ENCODE measurements at places on chromosomes 16 and 17.

GRCh38 chr16:87541147-87541871, 48.5 kb upstream of the ZCCHC14 start:
- no peak for DNase-seq

- DNase-seq, result no peak
These were observed 279.0 kb downstream of the PMP22 start for GRCh38 chr17:14986127-14986526.

- DNase-seq, result no peak
These were observed 60.8 kb downstream of the COPRS start for GRCh38 chr17:31798205-31798724.

GRCh38 chr16:58970775-58971174, 236.7 kb upstream of the GOT2 start:
- no peak for DNase-seq

- no peak for DNase-seq
These were observed 11.6 kb upstream of the NOG start for GRCh38 chr17:56581635-56582627.

DNA sequence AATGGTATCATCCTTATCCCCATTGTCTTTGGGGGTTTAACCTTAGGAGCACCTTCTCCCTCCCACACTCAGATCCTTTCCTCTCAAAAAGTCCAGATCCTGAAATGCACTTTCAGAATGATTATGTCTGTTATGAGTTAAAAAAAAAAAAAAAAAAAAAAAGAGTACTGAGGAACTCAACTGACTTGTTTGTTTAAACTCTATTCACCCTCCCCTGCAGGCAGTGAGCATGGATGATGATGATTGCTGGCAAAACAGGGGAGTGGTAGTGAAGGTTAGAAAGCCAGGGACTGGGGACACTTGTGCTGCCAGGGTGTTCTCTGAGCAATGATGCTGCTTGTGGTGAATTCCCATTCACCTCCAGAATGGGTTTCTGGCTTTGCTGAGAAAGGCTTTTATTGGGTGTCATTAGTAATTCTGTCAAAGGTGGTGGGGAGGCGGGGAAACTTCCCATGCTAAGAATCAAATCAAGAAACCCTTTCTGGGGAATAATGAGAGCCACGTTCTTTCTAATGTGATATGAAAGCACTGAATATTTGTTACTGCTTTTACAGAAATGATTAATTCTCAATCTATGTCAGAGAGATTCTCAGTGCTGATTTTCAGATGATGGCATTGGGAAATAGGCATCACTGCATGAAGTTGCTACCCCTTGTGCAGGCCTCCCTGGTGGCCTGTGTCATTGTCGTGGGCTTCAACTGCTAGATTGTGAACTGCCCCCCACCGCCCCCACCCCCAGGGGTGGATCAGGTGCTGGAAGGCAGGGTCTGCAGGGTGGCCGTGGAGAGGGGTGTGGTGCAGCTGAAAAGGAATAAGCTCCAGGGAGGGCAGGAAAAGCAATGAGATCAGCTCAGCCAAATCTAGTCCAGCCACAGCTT, 14.1 kb downstream of the CCL4 start:
- DNase-seq, result peak; percentile 8

- no peak for DNase-seq
These were observed 12.1 kb downstream of the LPO start for GRCh38 chr17:58250344-58251011.

GRCh38 chr17:78716814-78717393, 65.2 kb downstream of the CYTH1 start:
- DNase-seq, result no peak

- no peak for DNase-seq
These were observed 351.2 kb downstream of the UTP18 start for GRCh38 chr17:51611585-51611984.

GRCh38 chr16:57723170-57723569, 12.4 kb upstream of the KATNB1 start:
- DNase-seq, result peak; percentile 38

- DNase-seq, result no peak
These were observed 7.5 kb downstream of the TIMP2 start for GRCh38 chr17:78917451-78918275.

GRCh38 chr17:77233635-77234334, 93.0 kb downstream of the SEC14L1 start:
- DNase-seq, result no peak

DNA sequence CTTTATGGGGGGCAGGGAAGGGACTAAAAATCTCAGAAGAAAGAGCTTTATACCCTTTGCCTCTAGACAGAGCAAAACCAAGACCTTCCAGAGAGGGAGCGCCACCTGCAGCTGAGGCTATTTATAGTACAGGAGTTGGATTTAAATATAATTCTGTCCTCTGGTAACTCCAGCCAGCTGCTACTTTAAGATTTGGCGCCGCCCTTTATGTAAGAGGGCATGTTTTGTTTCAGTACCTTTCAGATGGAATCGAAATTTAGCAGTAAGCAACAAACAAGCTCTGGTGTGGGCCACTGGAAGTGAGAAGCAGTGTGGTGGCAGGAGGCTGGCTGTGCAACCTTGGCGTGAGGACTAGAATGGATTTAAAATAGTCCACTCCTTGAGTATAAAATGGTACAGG, 5.2 kb upstream of the GUCY2D start:
- DNase-seq, result peak; percentile 41

DNA sequence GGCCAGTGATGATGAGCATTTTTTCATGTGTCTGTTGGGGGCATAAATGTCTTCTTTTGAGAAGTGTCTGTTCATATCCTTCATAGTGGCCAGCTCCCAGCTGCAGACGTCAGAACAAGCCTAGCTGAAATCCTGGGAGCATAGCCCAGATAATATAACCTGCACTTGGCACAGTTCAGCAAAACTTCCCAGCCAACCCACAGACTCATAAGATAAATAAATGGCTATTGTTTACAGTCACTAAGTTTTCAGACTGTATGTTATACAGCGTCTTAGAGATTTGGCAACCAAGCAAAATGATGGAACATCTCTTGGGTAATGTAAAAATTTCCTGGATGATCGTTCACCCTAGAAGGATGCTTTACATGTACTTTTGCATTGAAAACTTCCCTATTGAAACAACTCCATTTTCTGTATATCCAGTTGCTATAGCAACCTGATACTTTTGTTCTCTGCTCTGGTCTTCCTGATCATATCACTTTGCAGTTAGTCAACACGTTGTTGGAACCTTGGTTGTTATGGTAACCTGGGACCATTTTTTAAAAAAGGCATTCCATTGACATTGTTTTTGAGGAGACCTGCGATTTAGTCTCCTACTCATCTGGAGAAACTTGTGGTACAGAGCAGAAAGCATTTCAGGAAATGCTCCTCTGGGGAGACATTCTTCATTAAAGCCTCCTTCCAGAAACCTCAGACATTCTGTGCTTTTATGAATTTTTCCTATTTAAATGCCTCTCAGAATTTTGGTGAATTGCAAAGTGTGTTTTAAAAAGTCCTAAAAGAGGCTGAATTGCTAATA, 378.7 kb downstream of the HS3ST4 start:
- DNase-seq, result no peak

DNA sequence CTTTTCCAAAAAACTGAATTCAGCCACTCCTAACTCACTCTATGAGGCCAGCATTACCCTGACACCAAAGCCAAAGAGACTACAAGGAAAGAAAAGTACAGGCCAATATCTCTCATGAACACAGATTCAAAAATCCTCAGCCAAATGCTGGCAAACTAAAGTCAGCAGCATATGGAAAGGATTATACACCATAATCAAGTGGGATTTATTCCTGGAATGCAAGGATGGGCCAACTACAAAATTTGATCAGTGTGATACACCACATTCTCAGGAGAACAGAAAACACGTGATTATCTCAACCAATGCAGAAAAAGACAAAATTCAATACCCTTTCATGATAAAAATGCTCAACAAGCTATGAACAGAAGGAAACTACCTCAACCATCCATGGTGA, 7.7 kb upstream of the AATK start:
- DNase-seq, result no peak

DNA sequence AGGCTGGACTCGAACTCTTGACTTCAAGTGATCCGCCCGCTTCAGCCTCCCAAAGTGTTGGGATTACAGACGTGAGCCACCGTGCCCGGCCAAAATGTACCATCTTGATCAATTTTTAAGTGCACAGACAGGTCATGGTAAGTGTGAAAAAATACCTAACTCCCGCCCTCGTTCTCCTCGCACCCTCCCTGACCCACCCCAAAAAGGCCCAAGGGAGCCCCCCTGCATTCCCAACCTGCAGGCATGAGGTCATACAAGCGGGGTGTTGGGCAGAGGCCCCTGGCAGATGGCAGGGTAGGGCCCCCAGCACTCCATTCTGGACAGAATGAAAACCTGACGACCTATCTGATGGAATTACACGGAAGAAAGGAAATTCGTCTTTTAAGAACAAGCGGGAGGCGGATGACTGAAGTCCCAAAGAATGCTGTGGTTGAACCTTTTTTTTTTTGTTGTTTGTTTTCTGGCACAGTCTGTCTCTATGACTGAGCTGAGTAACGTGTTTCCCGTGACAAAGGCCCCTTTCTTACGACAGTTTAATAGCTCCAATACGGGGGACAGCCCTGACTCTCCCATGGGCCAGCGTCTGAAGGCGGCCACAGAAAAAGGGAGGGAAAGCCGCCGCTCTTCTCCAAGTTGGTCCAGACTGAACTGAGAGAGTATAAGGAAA, 376.4 kb downstream of the SLC39A11 start:
- no peak for DNase-seq

DNA sequence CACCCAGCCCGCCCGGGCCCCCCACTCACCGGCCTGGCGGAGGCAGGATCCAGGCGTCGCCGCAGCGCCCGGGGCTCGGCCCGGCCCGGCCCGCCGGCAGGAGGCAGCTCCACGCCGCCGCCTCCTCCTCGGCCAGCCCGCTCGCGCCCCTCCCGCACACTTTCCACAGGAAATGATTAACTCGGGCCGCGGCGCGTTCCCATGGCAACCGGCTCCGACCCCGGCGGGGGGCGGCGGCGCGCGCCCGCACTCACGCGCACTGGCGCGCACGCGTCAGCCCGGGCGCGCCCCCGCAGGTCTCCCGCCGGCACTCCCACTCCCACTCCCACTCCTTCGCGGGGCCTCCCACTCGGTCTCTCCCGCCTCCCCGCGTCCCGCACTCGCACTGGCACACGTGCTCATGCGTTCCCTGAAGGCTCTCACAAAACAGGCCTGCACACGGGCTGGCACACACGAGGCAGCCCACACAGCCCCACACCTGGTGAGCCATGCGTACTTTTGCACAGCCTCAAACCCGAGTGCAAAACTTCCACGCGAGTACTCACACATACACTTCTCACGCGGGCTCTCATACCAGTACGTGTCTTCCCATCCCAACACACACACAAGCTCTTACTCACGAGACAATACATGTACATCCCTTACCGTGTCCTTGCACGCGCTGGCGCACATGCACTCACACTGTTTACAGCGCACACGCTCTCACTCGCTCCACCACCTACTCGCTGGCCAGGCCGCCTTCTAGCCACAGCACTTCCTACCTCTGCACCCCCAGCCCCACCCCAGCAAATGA, at the start of gene KIFC3:
KIFC3 (minus strand) TSS at position 151 of the 793 bp plus-strand sequence. CDS start 4,248 bp downstream, outside the sequence.
- DNase-seq, result peak; percentile 92

GRCh38 chr16:27330542-27330941, 16.8 kb downstream of the IL4R start:
- no peak for DNase-seq

Measured in NB4 (cell line).